ENCODE measurements at places on chromosomes 11 and 22. TPM values are rescaled to one million over a fixed set of nuclear protein-coding genes. Genes with fewer than 3 reads are reported as not detected.

DNA sequence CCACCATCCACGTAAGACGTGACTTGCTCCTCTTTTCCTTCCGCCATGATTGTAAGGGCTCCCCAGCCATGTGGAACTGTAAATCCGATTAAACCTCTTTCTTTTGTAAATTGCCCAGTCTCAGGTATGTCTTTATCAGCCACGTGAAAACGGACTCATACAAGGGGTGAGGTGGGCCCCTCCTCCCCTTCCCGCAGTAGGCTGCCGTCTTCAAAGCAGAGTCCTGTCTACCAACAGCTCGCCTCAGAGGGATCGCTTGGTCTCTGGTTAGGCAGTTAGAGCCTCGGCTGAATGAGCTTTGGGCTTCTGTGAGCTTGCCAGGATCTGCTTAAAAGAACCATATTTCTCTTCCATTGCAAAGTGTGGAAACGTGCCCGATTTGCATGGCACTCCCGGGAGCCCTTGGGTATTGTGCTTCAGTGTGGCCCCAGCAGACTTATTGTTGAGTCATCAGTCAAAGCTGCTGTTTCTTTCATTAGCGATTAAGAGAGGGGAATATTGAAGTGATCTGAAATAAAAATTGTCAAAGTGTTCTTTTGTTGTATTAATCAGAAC is 338.3 kb downstream of the TBC1D22A start:
- DNase-seq, result no peak

DNA sequence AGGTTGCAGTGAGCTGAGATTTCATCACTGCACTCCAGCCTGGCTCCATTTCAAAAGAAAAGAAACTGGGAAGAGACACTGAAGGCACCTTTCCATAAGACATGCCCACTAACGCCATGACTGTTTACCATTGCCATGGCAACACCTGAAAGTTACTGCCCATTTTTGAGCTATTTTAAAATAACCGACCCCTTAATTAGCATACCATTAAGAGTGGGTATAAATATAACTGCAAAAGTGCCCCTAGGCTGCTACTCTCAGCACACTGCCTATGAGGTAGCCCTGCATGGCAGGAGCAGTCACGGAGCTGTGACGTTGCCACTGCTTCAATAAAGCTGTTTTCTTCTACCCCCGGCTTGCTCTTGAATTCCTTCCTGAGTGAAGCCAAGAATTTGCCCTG is 9.9 kb upstream of the RNASEH2C start:
- DNase-seq, result no peak

DNA sequence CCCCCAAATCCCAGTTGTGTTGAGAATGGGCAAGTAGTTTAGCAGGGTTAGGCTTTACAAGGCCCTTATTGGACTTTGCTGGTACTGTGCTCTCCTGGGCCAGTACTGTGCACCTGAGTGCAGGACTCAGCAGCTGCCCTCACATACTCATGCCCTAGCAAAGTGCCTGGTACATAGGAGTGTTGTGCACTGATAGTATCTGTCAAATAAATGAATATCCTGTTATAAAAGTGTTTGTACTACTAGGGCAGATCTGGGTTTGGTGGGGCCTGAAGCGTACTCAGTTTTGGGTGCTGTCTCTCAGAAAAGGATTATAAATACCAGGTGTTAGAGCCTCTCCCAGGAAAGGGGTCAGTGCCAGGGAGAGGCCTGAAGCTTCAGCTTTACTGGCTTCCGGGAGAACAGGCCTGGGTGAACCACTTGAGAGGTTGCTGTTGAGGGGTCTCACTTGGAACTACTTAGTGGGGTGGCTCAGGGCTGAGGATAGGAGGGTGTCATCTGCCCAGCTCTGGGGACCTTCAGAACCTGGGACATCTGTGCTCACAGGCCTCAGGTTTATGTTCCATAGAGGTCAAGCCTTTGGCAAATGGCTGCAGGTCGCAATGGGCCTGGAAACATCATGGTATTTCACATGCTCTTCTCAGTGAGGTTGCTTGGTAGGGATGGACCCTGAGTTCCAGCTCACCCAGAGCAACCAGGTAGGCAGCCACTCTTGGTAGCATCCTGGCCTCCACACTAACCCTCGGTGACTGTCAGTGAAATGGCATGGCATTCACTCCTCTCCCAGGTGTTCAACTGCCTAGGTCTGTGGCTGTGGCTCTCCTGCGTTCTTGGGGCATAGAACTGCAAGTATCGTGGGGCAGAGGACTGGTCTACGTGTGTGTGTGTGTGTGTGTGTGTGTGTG is 106.1 kb downstream of the ZBTB16 start:
- DNase-seq, result no peak

- DNase-seq, result no peak
Measured at GRCh38 chr11:72637926-72638325, 36.3 kb downstream of the PDE2A start.

- no peak for DNase-seq
Measured at GRCh38 chr11:67317888-67318555, 14.7 kb downstream of the SSH3 start.

DNA sequence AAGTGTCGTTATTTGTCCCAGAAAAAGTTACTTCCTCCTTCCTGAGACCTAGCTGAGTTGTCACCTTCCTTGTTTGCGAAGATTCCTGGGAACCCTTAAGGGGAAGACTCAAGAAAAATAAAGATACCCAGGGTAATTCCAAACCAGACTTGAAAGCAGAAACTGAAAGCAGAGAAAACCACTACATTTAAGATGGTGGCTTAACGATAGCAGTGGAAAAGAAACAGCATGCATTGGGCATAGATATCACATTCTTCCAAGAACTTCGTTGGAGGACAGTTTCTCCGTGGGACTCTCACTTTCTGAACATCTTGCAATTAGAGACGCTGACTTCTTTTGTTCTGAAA is 89.1 kb downstream of the FAM76B start:
- no peak for DNase-seq

DNA sequence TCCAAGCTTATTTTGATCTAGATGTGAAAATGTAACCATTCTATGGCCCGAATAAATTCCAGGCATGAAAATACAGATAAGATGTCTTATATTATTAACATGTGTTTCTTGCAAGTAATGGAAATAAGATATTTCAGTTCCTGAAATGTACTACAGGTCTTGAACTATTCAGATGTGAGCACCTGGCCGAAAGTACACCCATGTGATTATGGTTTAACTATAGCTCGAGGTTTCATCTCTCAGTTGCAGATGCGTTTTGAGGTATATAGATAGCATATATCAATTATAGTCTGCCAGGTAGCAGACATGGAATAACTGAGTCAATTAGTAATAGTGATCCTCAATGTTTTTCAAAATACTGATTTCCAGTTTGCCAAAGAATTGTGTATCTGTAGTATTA is 68.3 kb downstream of the DDIAS start:
- no peak for DNase-seq

Gene VPREB1
- total RNA-seq, result not detected

Gene DERL3
- 8.7 TPM for total RNA-seq

Gene OR5D14
- not detected for total RNA-seq

Gene KCNQ1
- total RNA-seq, result 2.0 TPM
